Small intestine (tissue), 16 donors: ENCODE measurements at places on chromosomes 16 and 17. TPM values are rescaled to one million over a fixed set of nuclear protein-coding genes. Genes with fewer than 3 reads are reported as not detected.

- DNase-seq, result peak; percentile 68
These were observed 663 bp downstream of the CYB5D1 start for GRCh38 chr17:7858522-7858810.

DNA sequence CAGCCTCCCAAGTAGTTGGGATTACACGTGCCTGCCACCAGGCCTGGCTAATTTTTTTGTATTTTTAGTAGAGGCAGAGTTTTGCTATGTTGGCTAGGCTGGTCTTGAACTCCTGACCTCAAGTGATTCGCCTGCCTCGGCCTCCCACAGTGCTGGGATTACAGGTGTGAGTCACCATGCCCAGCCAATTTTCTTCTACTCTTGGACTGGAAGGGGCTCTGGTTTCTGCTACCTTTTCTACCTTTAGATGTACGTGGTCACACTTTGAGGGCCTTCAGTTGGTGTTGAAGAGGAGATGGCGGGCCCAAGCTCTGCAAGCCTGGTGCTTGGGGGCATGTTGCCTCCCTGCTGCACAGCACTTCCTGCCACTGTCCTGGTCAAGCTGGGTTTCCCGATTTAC lies 173.6 kb downstream of the PRKCA start:
- DNase-seq, result no peak

- DNase-seq, result no peak
These were observed 151.0 kb downstream of the SEC14L1 start for GRCh38 chr17:77291591-77292386.

Gene ATP1B2
- polyA plus RNA-seq, result not detected

- no peak for DNase-seq
These were observed 15.1 kb downstream of the ADCY7 start for GRCh38 chr16:50281391-50282009.

Gene CHST6
- 2.6 TPM for polyA plus RNA-seq
